Chondrocyte (in vitro differentiated cells): ENCODE measurements at places on chromosomes 5 and 9. TPM values are rescaled to one million over a fixed set of nuclear protein-coding genes. Genes with fewer than 3 reads are reported as not detected.

The SMIM33 gene
- total RNA-seq, result not detected in 3 replicates

The PCDHGA5 gene
- total RNA-seq, result 0.15 to 0.48 TPM (median 0.27 TPM) in 3 replicates

The HSPB3 gene
- 0.37 to 4.8 TPM (median 0.46 TPM) in 3 replicates for total RNA-seq

The ITK gene
- not detected in 3 replicates for total RNA-seq

The TSSK1B gene
- 0.10 to 0.36 TPM in 2 of 3 replicates, not detected in the other for total RNA-seq

The AIF1L gene
- 4.1 to 33.1 TPM (median 30.1 TPM) in 3 replicates for total RNA-seq

The ATP10B gene
- not detected in 3 replicates for total RNA-seq

The ITGA1 gene
- total RNA-seq, result 228 to 346 TPM (median 340 TPM) in 3 replicates

The CTXN3 gene
- total RNA-seq, result not detected in 3 replicates

The CDO1 gene
- total RNA-seq, result 2.8 to 7.1 TPM (median 3.3 TPM) in 3 replicates

The SPATA9 gene
- total RNA-seq, result 0.67 to 1.7 TPM (median 1.1 TPM) in 3 replicates

The AK8 gene
- total RNA-seq, result 0.22 to 1.5 TPM (median 0.33 TPM) in 3 replicates

The MEIKIN gene
- not detected in 3 replicates for total RNA-seq

The GPR150 gene
- total RNA-seq, result 0.33 to 0.42 TPM in 2 of 3 replicates, not detected in the other

The CCL27 gene
- total RNA-seq, result not detected in 3 replicates

The SLC23A1 gene
- total RNA-seq, result not detected in 3 replicates

The GABRA6 gene
- not detected in 3 replicates for total RNA-seq

The PCDHA1 gene
- not detected in 3 replicates for total RNA-seq

The PNPLA7 gene
- total RNA-seq, result 3.6 to 4.2 TPM (median 4.1 TPM) in 3 replicates

The FOXD4L6 gene
- not detected in 3 replicates for total RNA-seq

The ORM2 gene
- total RNA-seq, result not detected in 3 replicates

The OMD gene
- 25.6 to 148 TPM (median 28.5 TPM) in 3 replicates for total RNA-seq

The ZBTB26 gene
- total RNA-seq, result 5.1 to 6.9 TPM (median 6.2 TPM) in 3 replicates

The SH3RF2 gene
- 0.33 to 0.42 TPM (median 0.39 TPM) in 3 replicates for total RNA-seq

The CCDC192 gene
- not detected in 3 replicates for total RNA-seq

The NEUROG1 gene
- total RNA-seq, result not detected in 3 replicates

The DAP gene
- total RNA-seq, result 210 to 235 TPM (median 234 TPM) in 3 replicates

The IFNA21 gene
- not detected in 3 replicates for total RNA-seq

The TPPP gene
- 0.07 to 0.70 TPM (median 0.56 TPM) in 3 replicates for total RNA-seq

The THG1L gene
- 7.0 to 10.1 TPM (median 9.2 TPM) in 3 replicates for total RNA-seq

The LCN1 gene
- 0.60 TPM in 1 of 3 replicates, not detected in the others for total RNA-seq

The RUSC2 gene
- total RNA-seq, result 96.3 to 135 TPM (median 107 TPM) in 3 replicates

The SLC4A9 gene
- not detected in 3 replicates for total RNA-seq

The EDIL3 gene
- 562 to 605 TPM (median 604 TPM) in 3 replicates for total RNA-seq
